ENCODE measurements at places on chromosomes 6 and 20.
A peak's percentile ranks its signal among the peaks of the same experiment; 100 is the strongest.

DNA sequence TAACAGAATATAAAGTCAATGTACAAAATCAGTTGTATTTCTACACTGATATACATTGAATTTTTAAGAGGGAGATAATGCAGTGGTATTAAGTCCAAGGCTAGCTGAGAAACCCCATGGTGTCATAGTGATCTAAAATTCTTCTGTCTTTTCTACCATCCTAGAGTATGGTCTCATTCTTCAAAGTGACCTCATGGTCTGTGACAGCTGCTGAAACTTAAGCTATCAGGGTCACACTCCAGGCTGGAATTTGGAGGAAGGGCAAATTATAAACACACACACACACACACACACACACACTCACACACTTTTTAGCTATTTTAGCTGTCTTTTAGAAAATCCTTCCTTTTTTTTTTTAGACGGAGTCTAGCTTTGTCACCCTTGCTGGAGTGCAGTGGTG lies 47.3 kb upstream of the DYNLRB1 start:
- no peak for DNase-seq

DNA sequence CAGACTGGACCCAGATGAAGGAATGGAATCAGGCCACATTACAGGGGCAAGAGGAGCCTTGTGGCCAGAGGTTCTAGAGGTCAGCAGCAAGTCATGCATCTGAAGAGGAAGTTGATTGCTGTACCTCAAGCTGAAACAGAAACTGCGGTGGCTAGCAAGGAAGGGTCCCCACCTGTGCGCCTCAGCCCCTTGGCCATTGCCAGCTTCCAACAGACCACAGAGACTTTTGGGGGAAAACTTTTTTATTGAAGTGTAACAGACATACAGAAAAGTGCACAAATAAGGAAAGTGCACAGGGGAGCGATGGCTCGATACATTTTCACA lies 26.8 kb upstream of the SLC9A8 start:
- DNase-seq: no peak

- no peak for DNase-seq
These were observed 7.4 kb upstream of the TJAP1 start for GRCh38 chr6:43469947-43470346.

- peak; percentile 23 for DNase-seq
These were observed 222.8 kb downstream of the KIF16B start for GRCh38 chr20:16350465-16350864.

- peak; percentile 90 for DNase-seq
These were observed 67.4 kb downstream of the ZBTB2 start for GRCh38 chr6:151323791-151324487.

DNA sequence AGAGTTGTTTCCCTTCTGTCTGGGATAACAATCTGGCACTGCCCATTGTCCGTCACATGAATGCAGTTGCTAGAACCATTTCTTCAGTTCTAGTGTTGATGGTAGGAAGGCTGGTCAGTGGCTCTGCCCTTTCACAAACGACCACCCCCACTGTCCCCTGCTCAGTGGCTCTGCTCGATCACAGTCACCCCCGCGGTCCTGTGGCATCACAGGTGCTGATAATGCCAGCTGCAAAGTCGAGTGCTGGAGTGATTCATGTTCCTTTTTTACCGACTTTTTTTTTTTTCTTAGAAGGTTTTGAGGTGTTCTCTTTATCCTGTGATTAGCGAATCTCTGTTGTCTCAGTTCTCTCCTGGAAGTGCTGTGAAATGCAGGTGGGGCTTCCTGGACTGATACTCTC lies 22.8 kb downstream of the FAM120B start:
- DNase-seq: no peak

DNA sequence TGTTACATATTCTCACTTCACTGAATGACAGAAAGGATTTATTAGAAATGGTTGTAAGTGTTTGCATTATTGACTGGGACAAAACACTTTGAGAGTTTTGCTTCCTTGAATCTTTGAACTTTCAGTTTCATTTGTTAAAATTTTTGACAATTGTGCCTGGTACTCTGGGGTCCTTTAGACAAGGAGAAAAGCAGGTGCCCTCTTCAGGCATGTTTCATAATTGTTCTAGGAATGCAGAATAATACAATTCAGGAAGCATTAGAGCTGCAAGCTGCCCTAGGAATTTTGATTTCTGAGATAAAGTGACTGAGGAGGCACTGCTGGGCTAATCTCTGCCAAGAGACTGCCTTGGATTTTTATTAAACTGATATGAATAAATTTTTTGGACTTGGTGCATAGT lies 49.7 kb downstream of the TOP1 start:
- peak; percentile 61 for DNase-seq
